ENCODE measurements at places on chromosomes 1 and 21.

DNA sequence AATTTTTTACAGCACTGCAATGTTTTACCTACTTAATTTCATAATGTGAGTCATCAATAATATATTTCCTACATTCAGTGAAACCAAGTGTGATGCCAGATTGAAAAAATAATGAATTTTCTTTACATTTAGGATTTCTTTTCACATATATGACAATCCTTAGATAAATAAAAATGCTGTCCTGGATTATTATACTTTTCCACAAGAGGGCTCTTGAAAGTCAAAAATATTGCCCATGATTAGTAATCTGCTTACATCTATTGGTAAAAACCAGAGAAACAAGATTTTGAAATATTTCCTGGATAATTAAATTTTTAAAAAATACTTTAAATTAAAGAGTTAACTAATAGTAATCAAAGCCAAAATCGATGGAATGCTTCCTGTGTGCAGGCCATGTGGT, 86.8 kb upstream of the PLPPR4 start:
- DNase-seq = no peak

- no peak for DNase-seq
Measured at GRCh38 chr1:151542710-151543129, 2.6 kb downstream of the TUFT1 start.

DNA sequence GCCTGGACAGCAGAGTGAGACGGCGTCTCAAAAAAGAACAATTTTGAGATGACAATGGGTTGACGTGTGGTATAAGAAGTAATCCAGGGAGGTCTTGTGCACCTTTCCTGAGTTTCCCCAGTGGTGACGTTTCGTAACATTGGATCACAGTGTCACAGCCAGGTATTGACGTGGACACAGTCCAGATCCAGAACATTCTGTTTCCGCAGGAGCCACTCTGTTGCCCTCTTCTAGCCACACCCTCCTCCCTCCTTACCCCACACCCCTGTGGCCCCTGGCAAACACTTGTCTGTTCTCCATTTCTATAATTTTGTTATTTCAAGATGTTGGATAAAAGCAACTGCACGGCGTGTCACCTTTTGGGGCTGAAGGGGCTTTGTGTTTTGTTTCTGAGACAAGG, 6.5 kb upstream of the TRAPPC10 start:
- no peak for DNase-seq

DNA sequence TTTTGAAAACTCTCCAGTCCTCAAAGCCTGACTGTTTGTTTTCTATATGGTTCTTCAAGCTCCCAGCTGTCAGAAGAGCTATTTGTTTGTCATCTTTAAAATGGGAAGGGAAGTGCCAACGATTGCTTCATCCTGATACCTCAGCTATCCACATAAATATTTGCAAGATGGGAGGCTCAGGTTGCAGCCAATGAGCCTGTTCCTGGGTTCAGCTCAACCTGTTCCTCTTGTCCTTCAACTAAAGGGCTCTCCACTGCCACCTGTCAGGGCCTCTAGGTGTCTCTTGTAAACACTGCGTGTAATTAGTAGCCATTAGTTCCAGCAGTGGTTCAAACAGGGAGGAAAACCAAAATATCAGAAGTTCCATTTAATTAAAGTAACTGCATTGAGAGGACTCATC, 445.1 kb downstream of the AJAP1 start:
- DNase-seq = no peak

DNA sequence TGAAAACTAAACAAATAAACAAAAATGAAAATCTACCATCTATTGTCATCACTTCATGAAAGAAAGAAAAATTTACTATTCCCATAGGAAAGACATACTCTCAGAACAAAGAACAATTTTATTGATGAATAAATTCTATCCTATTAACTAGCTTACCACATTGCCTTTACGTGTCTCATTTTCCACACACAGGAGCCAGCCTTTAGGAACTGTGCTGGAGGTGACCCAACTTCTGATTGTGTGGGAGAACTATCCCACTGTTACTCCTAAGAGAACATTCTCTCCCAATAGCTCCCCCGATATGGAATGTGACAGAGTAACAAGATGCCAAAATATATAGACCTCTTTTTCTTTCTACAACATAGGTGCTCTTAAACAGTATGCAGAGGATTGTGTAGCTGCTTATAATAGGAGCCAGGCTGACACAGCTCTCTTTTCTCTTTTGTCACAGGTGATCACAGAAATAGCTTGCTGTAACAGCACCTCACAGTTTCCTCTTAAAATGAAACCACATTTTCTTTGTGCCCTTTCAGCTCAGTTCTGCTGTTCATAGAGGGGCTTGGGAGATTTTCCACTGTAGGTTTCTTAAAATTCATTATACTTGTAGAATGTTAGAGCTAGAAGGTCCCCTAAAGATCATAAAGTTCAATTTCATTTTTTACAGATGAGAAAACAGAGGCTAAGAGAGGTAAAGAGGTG, 35.5 kb downstream of the C21orf91 start:
- DNase-seq = no peak

DNA sequence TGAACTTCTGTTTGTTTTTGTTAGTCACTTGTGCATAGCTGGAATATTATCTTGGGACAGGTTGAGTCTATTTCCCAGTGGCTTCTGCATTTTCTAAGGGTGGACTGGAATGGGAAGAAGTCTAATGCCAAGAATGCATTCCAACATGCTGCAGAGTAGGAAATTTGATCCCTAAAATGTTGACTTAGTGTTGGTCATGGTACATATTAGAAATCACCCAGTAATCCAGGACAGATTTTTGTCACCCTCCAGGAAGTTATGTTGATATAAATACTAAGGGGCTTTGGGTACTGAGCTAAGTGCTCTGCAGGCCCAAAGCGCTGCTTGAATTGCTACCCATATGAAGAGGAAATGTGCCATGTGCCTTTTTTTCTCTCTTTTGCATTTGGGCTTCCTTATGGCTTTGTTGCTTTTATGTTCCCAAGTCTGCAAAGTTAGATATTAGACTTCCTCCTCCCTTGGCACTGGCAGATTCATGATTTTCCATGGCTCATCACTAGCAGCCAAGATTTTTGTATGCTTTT, 10.0 kb downstream of the ARID1A start:
- no peak for DNase-seq

DNA sequence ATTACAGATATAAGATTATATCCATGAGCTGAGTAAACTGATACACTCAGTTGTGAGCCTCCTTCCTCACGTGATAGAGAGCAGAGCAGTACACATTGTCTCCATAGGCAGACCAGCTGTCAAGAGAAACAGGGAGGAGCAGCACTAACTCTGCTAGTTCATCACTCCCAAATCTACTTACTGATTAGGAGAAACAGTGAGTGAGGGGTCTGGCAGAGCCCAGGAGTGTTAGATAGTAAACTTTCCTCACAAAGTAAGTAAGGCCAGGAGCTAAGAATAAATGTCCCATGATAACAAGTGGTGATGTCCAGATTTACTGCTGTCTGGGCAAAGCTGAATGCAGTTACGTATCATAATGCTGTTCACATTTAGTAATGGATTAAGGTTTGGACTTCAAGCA, 168.6 kb upstream of the KCNK2 start:
- no peak for DNase-seq

- no peak for DNase-seq
Measured at GRCh38 chr1:234454926-234455325, 24.1 kb downstream of the TARBP1 start.

DNA sequence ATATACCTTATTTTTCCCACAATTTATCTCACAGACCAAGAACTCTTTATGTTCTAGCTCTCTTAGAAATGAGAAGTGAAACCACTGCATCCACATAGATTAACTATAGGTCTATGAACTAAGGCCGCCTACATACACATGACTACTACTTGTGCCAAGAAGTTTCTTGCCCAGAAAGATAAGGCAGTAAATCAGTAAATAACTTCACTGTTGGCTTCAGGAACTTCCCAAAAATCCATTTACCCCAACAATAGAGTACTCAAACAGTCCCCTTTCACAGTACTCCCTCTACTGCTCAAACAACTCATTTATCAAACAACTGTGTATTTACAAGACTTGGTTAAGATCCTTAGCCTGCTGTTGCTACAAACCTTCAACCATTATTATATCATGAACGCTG, 96.5 kb downstream of the NME7 start:
- peak; percentile 76 for DNase-seq

DNA sequence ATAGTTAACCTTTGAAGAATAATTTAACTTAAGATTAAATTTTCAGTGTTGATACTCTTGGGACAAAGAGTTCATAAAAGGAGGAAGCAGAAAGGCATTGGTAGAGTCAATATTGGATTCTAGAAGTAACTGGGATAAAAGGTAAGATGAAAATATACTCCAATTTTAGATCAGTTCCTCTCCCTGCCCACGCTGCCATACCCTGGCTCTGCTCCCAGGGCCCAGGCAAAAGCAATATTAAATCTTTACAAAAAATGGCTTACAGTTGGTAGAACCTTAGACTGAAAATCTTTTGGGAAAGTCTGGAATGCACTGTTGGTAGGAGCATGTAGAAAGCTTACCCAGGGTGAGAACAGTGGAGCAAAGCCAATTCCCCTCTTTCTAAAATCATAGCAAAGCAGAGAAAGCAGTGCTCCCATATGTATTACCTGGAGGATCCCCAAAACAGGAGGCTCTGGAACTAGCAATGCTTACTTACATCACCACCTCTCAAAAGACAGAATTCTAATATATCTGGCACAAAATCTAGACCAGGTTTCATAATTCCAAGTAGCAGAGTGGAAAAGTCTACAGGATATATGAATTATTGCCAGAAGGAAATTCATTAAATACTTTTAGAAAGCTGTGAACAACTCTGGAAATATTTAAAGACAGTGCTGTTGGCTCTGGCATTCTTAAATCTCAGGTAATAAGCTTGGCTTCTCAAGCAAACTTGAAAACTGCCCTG, 24.5 kb downstream of the KIAA0319L start:
- DNase-seq = no peak

GRCh38 chr1:244231572-244232315, 180.7 kb downstream of the ZBTB18 start:
- no peak for DNase-seq

GRCh38 chr1:235127732-235128455, 743 bp downstream of the TOMM20 start:
- peak; percentile 6 for DNase-seq

GRCh38 chr1:223137455-223138085, 5.5 kb downstream of the TLR5 start:
- DNase-seq = peak; percentile 78

GRCh38 chr1:235073331-235073967, 55.2 kb downstream of the TOMM20 start:
- DNase-seq = peak; percentile 79

- DNase-seq = peak; percentile 82
Measured at GRCh38 chr1:219460896-219461815, 151.7 kb downstream of the ZC3H11B start.

DNA sequence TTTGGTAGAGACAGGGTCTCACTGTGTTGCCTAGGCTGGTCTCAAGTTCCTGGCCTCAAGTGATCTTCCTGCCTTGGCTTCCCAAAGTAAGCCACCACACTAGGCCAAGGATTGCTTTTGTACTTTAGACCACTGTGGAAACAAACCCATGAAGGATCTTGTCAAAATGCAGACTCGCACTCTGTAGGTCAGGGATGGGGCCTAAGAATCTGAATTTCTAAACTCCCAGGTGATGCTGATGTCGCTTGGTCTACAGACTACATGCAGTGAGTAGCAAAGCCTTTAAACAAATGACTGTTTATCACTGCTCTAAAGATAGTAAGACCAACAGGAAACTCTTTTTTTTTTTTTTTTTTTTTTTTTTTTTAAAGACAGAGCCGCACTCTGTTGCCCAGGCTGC, 54.1 kb upstream of the MUTYH start:
- DNase-seq = peak; percentile 38

GRCh38 chr1:32881871-32882850, 4.1 kb upstream of the HPCA start:
- no peak for DNase-seq

- DNase-seq = no peak
Measured at GRCh38 chr1:230029244-230029941, 37.6 kb upstream of the GALNT2 start.

GRCh38 chr1:214192825-214193643, 87.9 kb upstream of the SMYD2 start:
- no peak for DNase-seq

DNA sequence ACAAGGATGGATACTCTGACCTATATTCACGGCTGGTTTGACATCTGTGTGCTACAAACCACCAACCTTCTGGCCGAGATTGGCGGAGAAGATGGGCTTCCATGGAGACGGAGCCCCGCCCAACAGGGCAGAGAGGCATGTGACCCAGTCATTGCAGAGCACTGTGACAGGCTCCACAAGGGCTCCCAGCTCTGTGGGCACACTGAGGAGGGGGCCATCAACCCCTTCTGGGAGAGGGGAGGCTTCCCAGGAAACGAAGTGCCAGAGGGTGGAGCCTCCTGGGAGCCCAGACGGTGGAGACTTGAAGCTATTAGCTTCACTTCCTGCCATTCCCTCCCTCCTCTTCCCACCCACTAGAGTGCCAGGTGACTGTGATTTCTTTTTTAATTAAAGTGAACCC, 71.6 kb upstream of the IFFO2 start:
- DNase-seq = no peak

DNA sequence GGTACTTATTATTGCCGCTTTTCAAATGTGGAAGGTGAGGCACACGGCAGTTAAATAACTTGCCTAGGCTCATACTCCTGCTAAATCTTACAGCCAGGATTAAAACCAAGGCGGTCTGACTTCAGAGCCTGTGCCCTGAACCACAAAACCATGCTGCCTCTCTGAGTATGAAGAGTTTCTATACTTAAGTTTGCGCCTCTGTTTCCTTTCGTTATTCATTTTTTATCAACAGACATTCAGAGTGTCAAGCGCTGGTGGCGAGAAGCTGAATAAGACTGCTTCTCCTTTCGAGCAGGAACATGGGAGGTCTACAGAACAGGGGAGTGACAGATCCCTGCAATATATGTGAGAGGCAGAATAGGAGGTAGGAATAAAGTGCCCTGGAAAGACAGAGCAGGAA, 96.0 kb upstream of the DUSP10 start:
- peak; percentile 9 for DNase-seq

GRCh38 chr1:37481289-37482003, 7.1 kb downstream of the ZC3H12A start:
- peak; percentile 61 for DNase-seq

DNA sequence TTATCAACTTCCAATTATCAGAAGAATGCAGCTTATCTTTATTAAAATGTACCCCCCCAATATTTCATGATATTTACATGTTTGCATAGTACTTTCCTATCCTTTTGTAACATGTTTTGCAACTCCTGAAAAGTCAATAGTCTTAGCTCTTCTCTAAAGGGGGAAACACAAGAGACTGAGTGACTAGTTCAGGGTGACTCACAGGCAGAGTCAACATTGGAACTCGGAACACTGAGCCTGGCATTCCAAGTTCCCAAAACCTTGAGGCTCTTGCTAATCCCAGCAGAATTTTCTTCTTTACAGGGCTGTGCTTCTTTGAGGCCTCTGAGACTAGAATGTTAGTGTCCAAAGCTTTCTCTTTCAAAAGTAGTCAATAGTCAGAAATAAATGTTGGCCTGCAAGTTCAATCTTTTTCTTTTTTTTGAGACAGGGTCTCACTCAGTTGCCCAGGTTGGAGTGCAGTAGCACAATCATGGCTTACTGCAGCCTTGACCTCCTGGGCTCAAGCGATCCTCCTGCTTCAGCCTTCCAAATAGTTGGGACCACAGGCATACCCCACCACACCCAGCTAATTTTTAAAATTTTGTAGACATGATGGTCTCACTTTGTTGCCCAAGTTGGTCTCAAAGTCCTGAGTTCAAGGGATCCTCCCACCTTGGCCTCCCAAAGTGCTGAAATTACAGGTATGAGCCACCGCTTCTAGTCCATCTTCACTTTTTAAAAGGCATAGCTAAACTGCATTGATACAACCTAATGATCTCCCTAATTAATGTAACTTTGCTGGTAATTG, 37.5 kb downstream of the ZNF281 start:
- DNase-seq = peak; percentile 54

- no peak for DNase-seq
Measured at GRCh38 chr1:200784576-200784975, 45.9 kb downstream of the CAMSAP2 start.

- DNase-seq = no peak
Measured at GRCh38 chr1:174158767-174159251, 511 bp upstream of the RABGAP1L start.
